ENCODE measurements at places on chromosomes 2 and 18.

GRCh38 chr18:38693104-38693503 is 1127.5 kb upstream of the CELF4 start:
- DNase-seq: no peak

DNA sequence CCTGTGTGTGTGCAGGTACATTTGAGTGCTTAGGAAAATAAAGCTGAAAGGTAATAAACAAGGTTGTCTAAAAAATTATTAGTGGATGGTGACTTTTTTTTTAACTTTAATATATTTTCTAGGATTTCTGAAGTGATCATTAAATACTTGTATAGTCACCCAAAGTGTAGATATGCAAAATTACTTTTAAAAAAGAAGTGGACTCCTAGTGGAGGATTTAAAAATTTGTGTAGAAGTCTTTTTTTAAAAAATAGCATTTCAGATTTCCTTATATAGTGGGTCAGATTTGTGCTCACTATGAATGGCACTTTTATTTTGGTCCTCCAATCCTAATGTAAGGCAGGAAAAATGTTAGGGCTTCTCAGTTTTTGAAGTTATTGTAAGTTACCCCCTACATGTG is 3.9 kb downstream of the GORASP2 start:
- DNase-seq: no peak

GRCh38 chr2:176146101-176146500 is 5.2 kb upstream of the HOXD4 start:
- no peak for DNase-seq

DNA sequence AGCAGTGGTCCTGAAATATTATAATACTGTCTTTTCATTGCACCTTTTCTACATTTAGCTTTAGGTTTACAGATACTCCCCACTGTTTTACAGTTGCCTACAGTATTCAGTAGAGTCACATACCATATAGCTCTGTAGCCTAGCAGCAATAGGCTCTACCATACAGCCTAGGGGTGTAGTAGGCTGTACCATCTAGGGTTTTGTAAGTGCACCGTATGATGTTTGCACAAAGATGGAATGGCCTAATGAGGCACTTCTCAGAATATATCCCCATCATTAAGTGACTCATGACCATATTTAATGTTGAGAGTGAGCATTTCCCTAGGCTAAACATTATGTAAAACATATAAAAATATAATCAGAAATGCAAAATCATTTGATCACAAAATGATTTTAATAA is 511.3 kb upstream of the RAB12 start:
- DNase-seq: no peak

DNA sequence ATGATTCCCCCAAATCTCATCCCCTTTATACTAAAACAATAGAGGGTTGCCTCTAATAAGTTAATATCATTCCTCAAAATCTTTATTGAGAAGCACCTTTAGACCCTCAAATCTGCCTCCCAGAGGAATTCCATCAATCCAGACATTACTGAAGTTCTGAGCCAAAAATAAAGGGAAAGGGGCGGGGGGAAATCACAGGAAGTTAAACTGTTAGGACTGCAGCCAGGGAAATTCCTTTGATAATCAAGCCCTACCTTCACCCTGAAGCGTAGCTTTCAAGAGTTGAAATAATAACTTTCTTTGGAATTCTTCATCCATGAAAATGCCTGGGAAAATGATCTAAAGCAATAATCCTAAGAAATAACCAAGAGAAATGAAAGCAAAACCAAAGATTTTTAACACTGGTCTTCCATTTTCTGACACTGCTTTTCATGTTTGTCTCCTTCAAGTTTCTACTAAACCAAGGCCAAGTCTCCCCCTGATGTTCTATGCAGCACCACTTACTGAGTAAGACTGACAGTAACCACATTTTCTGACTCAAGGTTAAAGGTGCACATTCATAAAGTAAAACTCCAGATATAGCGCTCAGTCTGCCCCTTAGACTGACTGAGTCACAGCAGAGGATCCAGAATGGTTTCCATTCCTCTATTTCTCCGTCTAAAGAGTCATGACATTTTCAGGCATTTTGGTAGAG is 78.2 kb downstream of the TCF4 start:
- no peak for DNase-seq

GRCh38 chr2:99689145-99689742 is 199.4 kb upstream of the REV1 start:
- no peak for DNase-seq

DNA sequence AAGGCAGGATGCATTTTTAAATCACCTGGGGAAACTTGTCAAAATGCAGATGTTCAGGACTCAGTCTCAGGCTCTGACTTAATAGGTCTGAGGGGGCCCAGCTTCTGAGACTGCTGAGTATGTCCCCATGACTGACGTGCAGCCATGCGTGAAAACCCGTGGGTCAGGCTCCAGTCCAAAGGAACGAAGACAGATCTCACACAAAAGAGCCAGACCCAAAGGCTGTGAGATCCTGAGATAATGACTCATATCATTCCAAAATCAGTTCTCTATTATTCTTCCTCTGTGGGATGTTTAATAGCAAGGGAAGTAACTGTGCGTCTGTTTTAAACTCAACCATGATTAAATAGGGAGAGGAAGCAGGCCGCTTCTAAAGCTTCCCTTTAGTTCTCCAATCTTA is 107.4 kb upstream of the ACAA2 start:
- DNase-seq: no peak

GRCh38 chr2:241300000-241300399 is 15.5 kb downstream of the HDLBP start:
- DNase-seq: no peak

- no peak for DNase-seq
Measured at GRCh38 chr2:26401739-26402541, at the start of gene DRC1. Gene DRC1, plus strand, starts transcription at chr2:26401920. Its CDS starts 70 bp downstream, at chr2:26401990.

- DNase-seq: no peak
Measured at GRCh38 chr2:127575941-127576432, 40.5 kb downstream of the MYO7B start.

DNA sequence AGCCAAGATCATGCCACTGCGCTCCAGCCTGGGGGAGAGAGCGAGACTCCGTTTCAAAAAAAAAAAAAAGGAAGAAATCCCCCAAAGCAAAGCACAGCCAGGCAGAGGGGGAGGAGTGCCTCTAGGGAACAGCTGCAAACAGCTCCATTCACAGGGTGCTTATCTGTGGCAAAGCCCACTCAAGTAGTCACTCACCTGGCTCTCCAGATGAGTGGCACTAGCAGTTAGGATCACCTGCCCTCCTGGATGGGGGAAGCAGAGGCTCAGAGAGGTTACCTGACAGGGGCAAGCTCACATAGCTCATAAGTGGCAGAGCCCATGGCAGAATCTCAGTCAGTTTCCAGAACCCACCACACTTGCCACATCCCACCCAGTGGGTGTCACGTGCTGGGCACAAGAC is 30.3 kb downstream of the TFCP2L1 start:
- no peak for DNase-seq

- DNase-seq: no peak
Measured at GRCh38 chr18:79645291-79645983, 34.2 kb upstream of the CTDP1 start.

DNA sequence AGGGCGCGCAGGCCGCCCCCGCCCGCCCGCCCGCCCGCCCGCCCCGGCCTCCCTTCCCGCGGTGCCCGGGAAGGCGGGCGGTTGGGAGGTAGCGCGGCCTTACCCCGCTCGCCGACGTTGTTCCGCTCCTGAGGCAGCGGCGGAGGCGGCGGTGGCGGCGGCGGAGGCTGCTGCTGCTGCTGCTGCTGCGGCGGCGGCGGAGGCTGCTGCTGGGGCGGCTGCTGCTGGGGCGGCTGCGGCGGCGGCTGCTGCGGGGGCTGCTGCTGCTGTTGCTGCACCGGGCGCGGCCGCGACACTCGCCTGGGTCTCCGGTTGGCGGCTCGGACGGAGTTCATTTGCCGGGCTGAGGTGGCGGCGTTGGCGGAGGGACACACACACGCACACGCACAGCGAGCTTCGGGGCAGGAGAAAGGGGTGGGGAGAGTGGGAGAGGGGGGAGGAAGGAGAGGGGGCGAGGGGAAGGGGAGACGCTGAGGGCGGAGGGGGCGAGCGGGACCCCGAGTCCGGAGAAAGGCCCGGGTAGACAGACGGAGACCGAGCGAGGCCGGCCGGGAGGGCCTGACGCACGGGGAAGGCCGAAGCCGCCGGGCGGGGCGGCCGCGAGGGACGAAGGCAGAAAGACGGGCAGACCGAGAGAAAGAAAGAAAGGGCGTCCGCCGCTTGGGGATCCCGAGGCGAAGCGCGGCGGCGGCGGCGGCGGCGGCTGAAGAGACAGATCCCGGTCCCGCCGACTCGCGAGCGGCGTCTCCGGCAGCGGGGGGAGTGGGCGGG is 727 bp downstream of the FBXO11 start:
- DNase-seq: peak; percentile 49

GRCh38 chr2:68764806-68765311 is 30.2 kb downstream of the ARHGAP25 start:
- no peak for DNase-seq

GRCh38 chr2:29527947-29528346 is 393.4 kb downstream of the ALK start:
- DNase-seq: no peak

DNA sequence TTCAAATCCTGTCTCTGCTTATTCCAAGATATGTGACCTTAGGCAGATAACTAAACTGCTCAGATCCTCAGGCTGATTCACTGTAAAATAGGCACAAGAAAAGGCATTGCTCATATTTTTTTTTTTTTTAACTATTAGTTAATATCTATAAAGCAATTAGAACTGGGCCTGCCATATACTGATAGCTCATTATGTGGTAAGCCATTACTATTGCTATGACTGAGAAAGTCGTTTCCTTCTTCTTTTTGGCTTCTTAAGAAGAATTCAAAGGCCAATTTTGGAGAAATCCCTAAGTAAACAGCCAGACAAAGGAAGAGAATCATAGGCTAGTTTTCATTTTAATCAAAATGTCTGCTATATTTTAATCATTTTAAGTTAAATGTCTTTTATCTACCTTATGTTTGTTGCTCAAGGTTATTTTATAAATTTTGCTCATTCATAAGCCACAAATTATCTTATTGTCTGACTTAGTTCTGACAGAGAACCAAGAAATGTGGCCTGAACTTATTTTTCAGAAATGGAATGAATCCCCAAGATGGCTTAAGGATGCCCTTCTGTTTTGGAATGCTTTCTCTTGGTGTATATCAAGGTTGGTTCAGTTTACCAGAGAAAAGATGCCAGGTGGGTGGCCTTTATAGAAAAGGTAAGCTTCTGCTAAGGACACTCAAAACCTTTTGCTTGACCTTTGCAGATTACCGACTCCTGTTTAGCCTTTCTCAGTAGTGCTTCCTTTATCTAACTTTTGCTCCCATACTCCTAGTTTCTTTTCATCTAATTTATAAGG is 21.3 kb upstream of the VRK2 start:
- no peak for DNase-seq

- DNase-seq: no peak
Measured at GRCh38 chr2:204645018-204645773, 99.9 kb downstream of the PARD3B start.

GRCh38 chr2:58289029-58289428 is 47.9 kb upstream of the FANCL start:
- DNase-seq: no peak

- DNase-seq: no peak
Measured at GRCh38 chr2:225033440-225034318, 8.6 kb downstream of the DOCK10 start.

DNA sequence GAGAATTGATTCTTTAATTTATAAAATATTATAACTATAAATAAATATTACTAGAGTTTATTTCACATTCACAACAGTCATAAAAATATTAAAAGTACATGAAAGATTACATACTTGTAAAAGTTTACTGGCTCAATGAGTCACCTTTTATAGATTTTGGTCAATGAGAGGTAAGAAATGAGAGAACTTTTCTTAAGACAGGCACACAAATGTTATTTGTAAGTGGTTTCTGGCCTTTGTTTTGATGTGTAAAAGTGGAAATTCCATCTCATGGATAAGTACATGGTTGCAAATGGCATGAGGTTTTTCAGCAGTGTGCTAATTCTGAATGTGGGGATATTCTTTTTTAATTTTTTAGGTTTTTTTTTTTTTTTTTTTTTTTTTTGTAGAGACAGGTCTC is 63.8 kb downstream of the TTC27 start:
- DNase-seq: no peak

DNA sequence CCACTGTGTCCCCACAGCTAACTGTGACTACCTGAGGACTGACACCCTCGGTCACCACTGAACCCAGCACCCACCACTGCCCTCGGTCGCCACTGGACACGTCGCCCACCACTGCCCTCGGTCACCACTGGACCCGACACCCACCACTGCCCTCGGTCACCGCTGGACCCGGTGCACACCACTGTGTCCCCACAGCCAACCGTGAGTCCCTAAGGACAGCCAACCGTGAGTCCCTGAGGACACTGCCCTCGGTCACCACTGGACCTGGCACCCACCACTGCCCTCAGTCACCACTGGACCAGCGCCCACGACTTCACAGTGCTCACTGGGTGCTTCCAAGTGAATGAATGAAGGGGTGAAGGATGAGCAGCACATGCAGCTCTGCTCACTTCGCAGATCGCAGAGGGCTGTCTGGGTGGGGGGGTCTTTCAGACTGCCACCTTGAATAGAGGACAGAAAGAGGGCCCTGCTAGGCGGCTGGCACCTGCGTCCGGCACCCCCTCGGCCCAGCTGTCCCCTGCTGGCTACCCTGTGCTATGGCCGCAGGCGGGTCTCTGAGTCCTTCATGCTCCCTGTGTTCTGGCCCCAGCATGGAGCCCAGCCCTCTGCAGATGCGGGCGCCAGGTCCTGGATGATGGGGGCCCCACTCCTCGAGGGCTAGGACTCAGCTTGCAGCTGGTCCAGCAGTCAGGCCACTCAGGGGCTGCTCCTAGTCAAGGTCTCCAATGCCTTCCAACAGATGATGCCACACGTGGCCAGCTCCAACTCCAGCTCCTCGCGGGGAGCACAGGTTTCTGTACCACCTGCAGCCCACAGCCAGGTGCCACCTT is 51.4 kb upstream of the GPC1 start:
- DNase-seq: no peak

GRCh38 chr2:135265960-135266490 is 213.9 kb downstream of the RAB3GAP1 start:
- no peak for DNase-seq

GRCh38 chr2:72561621-72562318 is 264.1 kb downstream of the EXOC6B start:
- DNase-seq: no peak

- DNase-seq: no peak
Measured at GRCh38 chr2:196961889-196962288, 35.4 kb upstream of the PGAP1 start.

DNA sequence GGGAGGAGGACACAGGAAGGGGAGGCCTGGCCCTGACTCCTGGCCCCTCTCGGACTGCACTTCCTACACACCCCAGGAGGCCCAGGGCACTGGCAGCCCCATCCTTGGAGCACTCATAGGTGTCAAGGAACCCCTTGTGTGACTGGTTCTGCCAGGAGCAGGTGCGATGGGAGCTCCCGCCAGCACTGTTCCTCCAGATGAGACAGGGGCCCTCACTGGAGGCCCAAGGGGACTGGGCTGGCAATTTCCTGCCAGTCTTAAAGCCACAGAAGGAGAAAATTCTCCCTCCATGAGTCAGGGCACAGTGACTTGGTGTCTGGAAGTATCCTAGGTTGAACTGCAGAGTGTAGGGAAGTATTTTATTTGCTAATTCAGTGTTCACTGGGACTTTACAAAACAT is 42.8 kb upstream of the MAL start:
- no peak for DNase-seq

GRCh38 chr18:68445668-68446426 is 269.1 kb downstream of the TMX3 start:
- no peak for DNase-seq
